ENCODE measurements at places on chromosomes 5 and 9. TPM values are rescaled to one million over a fixed set of nuclear protein-coding genes. Genes with fewer than 3 reads are reported as not detected.

FCHO2 gene
- total RNA-seq = 3.6 TPM

TMEM232 gene
- total RNA-seq = 2.4 TPM

OBP2B gene
- total RNA-seq = not detected

OR2V1 gene
- not detected for total RNA-seq

GPR150 gene
- not detected for total RNA-seq

PPP3R2 gene
- not detected for total RNA-seq

CARTPT gene
- not detected for total RNA-seq

KCNV2 gene
- total RNA-seq = not detected

SV2C gene
- total RNA-seq = not detected

ZNF300 gene
- total RNA-seq = 20.0 TPM

SPATA31A1 gene
- 0.08 TPM for total RNA-seq
